ENCODE measurements at places on chromosomes 7 and 10.

- no peak for DNase-seq
These were observed 551.0 kb upstream of the ZWINT start for GRCh38 chr10:56912043-56912442.

- DNase-seq = no peak
These were observed 119.2 kb upstream of the NPVF start for GRCh38 chr7:25347360-25348066.

GRCh38 chr7:16078076-16078952 lies 343.0 kb downstream of the CRPPA start:
- DNase-seq = peak; percentile 33

DNA sequence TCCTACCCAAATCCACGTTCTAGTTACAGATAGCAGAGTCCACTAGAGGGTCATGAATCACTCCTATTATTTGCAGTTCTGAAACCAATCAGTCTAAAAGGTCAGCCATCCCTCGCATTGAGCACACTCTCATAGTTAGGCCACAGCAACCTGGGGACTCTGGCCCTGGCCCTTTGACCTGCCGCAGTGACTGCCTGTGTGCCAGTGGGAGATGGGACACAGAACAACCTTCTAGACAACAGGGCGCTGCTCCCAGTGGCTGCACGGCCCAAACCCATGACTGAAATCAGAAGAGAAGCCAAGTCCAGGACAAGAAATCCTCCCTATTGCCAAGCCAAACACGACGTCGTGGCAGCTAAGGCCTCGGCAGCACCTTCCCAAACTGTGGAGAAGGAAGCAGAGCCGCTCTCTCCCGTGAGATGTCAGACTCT lies 158.5 kb downstream of the HERPUD2 start:
- no peak for DNase-seq

- DNase-seq = no peak
These were observed 10.6 kb downstream of the SFMBT2 start for GRCh38 chr10:7400068-7400715.

GRCh38 chr7:140635345-140635744 lies 5.3 kb downstream of the DENND2A start:
- DNase-seq = no peak

DNA sequence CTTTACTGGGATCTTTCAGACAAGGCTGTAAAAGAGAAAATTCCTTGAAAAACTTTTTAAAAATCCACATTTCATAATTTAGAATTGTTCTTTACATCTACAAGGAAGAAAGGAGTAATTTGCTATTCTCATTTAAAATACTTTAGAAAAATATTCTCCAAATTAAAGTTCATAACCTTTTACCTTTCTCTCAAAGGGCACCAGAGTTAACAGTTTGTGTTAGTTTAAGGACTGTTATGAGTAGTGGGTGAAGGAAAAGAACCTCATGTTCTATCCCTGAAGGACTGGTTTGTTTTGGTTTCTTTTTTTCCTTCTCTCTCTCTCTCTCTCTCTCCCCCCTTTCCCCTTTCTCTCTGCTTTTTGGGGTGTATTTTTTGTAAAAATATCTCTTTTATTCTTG lies 4.1 kb downstream of the AGMO start:
- DNase-seq = no peak

- peak; percentile 87 for DNase-seq
These were observed at the start of gene GNAI1 for GRCh38 chr7:80134536-80135308. Gene GNAI1 (plus strand): TSS chr7:80134831. CDS start chr7:80135161, 330 bp downstream.

DNA sequence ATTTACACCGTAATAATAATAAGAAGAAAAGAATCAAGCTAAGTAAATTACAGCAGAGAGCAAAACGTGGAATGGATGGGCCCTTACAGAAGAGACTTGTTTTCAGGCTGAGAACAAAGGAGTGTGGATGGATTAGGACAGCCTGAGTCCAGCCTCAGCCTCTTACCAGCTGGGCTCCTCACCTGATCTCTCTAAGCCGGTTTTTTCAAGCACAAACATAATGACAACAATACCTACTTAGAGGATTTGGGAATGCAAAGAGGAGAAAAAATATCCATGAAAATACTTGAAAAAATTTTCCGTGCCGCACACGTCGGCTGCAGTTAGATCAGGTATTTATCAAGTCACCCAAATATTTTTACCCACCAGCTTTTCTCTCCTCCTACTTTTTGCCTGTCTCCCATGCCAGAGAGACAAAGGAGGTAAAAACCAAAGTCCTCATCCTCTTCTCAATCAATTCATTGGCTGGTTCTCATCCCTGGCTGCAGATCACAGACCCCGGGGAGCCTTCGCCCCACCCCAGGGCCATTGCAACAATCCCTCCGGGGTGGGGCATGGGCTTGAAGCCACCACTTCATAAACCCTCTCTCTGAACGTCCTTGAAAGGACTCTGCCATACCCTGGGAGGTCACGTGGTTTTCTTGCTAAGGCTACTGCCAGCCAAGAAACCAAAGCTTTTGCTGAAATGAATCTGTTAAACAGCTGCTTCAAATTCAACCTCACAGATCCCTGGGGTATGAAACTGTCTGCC lies 29.7 kb upstream of the GTF2I start:
- DNase-seq = peak; percentile 62

- DNase-seq = peak; percentile 21
These were observed 25.3 kb downstream of the GFRA1 start for GRCh38 chr10:116247691-116248090.

DNA sequence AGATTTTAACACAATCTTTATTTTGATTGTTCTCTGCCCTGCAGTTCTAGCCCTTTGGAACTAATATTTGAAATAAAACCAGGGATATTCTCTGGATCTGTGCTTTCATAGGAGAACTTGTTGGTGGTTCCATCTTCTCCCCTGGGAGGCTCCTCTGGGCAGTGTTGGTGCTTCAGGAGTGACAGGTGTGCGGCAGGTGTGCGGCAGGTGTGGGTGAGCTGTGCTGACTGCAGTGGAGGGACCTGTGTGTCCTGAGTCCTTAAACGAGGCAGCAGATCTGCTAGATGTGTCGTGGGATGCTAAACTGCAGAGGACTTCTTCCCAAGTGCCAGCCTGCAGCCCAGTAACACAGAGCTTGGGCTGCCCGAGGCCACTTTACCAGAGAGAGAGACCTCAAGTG lies 98.4 kb downstream of the LYZL1 start:
- no peak for DNase-seq

- DNase-seq = no peak
These were observed 258.4 kb upstream of the SP8 start for GRCh38 chr7:21044913-21045568.

GRCh38 chr10:12823328-12823727 lies 178.2 kb downstream of the CCDC3 start:
- no peak for DNase-seq

DNA sequence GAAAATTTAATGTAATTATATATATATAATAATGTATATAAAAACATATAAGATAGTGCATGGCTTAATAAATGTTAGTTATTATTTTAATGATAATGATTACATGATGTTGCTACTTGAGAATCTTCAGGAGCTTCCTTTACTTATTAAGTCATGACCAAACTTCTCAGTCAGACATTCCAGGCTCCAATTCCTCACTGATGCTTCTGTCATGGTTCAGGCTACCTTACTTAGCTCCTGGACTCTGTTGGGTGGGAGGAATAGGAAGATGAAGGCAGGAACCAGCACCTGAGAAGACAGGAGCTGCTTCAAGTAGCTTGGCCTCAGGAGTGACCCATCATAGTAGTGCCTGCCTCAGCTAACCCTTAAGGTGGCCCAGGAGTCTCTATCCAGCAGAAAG lies 55.0 kb upstream of the EEPD1 start:
- no peak for DNase-seq

DNA sequence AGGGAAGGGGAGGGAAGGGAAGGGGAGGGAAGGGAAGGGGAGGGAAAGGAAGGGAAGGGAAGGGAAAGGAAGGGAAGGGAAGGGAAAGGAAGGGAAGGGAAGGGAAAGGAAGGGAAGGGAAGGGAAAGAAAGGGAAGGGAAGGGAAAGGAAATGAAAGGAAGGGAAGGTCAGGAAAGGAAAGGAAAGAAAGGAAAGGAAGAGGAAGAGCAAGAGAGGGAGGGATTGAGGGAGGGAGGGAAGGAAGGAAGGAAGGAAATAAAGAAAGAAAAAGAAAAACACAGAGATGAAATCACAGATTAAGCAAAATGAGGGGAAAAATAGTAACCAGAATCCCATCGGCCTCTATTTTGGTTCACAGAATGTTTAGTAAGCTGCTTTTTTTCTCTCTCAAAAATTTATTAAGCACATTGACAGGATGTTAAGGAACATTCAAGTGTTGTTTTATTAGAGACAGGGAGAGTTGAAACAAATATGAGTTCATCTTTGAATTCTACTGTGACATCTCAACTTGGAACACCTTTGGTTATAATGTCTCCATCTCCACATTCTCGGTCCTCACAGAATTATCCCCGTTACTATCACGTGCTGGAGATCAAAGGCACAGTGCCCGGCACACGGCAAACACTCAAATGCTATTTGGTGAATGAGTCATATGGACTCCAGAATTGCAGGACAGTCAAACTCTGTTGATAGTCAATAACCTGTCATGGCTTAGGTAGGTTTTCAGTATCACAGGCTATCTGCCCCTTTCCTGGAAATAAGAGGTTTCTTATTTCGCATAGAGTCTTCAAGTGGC lies 52.4 kb downstream of the ABCB1 start:
- DNase-seq = no peak

DNA sequence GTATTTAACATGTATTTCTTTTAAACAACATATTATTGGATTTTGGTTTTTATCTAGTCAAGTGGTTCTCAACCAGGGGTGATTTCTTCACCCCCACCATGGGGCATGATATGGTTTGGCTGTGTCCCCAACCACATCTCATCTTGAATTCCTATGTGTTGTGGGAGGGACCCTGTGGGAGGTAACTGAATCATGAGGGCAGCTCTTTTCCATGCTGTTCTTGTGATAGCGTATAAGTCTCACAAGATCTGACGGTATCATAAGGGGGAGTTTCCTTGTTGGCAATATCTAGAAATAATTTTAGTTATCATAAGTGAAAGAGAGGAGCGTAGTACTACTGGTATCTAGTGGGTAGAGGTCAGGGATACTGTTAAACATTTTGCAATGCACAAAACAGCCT lies 37.6 kb downstream of the TMEM168 start:
- DNase-seq = no peak

DNA sequence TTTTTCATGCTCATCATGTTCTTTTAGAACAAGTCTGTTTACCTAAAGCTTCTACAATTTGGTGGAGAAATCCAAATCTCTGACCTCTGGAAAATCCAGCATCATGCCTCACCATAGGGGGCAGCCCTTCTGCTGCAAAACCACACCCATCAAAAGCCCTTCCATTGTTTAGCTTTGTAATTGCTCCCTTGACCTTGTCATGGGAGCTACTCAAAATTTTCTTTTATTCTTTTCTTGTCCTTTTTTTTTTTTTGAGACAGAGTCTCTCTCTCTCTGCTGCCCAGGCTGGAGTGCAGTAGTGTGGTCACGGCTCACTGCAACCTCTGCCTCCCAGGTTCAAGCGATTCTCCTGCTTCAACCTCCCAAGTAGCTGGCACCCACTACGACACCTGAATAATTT lies 234.4 kb downstream of the NEBL start:
- no peak for DNase-seq

GRCh38 chr7:45690762-45691150 lies 116.6 kb downstream of the ADCY1 start:
- DNase-seq = no peak

DNA sequence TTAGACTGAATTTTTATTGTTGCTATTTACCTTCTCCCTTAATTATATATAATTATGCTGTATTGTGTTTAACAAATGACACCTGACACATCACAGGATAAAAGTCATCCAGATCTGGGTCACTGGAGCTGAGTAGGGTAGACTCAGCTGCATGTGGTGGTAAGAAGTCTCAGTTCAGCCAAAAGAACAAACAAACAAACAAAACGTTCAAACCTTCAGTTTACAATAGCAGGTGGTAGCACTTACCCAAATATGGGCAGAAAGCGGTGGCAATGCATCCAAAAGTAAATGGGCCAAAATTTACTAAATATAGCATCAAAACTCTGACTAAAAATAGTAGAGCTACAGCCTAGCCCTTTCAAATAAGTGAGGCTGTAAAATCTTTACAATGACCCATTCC lies 42.2 kb downstream of the ZWINT start:
- DNase-seq = no peak

- DNase-seq = no peak
These were observed 32.7 kb upstream of the RBAK start for GRCh38 chr7:5012985-5013384.

DNA sequence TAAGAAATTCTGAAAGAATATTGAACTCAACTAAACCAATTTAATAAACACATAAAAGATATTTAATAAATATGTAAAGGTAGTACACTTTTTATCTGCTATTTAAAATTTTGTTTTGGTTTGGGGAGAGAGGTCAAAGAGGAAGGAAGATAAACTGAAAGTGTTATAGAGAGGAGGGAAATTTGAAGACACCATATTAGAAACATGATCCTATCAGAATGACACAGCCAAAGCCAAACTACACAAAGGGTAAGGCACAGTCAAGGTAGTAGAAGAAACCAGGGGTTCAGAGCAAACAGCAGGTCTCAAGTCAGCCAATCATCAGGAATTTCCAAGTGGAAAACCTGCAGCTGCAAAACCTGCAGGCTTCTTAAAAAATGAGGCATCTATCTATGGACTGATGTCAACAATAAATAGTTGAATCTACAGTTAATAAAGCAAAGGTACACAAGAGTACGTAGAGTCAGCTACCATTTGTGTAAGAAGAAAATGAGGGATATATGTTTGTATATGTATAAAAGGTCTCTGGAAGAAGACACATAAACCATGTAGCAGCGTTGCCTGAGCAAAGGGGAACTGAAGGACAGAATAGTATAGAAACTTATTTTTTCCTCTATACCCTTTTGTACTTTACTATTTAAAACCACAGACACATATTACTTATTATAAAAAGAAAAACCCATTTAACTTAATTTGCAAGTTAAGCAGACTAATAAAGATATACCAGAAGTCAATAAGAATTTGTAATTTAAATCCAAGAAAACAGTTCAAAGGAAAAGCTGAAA lies 10.0 kb downstream of the ZNF800 start:
- DNase-seq = no peak

DNA sequence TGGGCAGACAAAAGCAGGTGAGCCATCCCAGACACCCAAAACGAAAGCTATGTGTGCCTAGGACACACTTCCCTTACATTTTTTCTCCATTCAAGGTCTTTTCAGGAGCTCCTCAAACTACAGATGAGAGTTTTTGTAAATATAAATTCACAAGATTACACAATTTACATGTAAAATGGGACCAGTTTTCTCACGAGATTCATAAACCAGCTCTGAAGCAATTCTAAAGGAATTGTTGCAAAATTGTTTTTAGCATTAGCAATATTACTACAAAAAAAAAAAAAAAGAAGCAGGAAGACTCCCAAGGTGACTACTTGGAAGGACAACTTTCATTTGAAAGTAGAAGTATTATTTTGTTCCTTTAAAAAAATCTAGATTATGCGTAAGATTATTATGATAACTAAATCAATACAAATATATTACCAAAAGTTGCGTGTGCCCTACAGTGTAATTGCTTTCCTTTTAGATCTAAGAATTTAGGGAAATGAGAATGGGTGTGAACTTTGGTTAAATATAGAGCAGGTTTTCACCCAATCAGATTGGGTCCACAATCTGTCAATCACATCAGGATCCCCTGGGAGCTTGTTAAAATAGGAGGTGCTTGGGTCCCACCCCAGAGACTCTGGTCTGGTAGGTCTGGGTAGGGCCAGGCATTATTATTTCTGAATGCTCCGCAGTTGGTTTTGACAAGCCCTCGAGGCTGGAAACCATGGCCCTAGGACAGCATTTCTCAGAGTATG lies 72.2 kb downstream of the TBXAS1 start:
- no peak for DNase-seq

GRCh38 chr10:87983716-87984115 lies 120.3 kb downstream of the PTEN start:
- no peak for DNase-seq
